DMS 273 treated with DMSO at 0.1 percent for 48 hours (cell line): ENCODE measurements at places on chromosomes 11 and 22.

DNA sequence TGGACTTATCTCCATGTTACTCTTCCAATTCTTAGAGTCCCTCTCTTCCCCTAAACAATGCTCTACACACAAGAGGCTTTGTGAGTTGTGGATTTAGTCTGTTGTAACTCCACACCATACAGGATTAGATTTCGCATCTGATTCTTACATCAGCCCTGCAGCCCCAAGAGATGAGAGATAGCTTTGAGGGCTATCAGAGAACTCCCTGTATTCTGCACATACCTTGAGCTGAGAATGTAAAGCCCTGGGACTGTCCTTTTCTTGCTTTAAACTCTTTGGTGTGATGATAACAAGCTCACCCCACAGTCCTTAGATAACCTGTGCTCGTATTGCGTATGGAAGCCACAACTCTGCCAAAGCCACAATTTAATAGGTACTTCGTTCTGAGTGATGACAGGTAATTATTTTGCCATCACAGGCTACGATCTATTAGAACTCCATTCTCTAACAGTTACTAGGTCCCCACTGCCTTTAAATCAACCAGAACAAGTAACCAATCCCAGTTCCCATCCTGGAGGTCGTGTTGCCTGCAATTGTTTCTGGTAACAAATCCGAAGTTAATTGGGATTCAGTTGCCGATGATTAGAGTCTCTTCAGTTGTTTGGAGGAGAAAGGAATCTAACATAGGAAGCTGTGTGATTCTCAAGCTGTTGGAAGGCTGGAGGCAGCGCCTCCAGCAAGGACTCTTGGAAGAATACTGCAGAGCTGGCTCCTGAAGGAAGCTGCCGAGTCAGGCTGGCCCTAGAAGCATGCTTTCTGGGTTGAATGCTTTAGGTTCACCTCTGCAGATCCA, 1.3 kb upstream of the PARVG start:
- no peak for DNase-seq

DNA sequence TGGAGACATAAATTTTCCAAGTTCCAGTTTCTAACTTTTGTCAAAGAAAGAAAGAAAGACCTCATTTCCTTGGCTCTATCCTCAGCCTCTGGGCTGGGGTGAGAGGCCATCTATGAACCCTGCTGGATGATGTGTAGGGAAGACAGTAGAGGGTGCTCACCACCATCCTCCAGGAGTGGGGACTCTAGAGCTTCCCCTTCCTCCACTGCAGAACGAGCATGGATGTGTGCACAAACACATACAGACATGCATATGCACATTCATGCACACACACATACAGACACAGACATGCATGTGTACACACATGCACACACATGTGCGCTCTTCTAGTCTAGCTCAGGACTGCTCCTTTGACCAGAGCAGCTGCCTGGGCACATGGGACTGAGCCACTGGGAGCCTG, 565.8 kb downstream of the BUD13 start:
- DNase-seq: no peak

GRCh38 chr11:85132851-85133585, 494.1 kb downstream of the DLG2 start:
- no peak for DNase-seq

GRCh38 chr11:34239465-34240149, 118.2 kb downstream of the ABTB2 start:
- no peak for DNase-seq

- no peak for DNase-seq
These were observed at the start of gene DCHS1 for GRCh38 chr11:6655790-6656583. Gene DCHS1 (minus strand): TSS chr11:6655809. CDS start chr11:6641613, 14,196 bp downstream.

DNA sequence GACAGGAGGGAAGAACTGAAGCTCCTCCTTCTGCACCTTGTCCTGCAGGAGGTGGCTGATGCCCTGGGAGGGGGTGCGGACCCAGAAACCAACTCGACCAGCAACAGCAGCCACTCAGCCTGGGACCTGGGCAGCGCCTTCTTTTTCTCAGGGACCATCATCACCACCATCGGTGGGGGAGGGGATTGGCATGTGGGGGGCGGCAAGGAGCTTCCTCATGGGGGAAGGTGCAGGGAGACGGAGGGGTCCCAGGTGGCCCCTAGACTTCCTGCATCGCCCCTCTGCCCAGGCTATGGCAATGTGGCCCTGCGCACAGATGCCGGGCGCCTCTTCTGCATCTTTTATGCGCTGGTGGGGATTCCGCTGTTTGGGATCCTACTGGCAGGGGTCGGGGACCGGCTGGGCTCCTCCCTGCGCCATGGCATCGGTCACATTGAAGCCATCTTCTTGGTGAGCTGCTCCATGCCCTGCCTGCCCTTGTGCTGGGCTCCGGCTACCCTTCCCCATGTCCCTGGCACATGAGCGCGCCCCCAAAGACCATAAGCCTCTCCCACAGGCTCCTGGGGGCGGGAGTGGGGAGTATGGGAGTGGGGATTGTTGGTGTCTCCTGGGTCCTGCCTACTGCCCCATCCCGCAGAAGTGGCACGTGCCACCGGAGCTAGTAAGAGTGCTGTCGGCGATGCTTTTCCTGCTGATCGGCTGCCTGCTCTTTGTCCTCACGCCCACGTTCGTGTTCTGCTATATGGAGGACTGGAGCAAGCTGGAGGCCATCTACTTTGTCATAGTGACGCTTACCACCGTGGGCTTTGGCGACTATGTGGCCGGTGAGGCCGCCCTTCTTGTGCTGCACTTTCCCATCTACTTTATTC, 3.1 kb upstream of the CATSPERZ start:
- DNase-seq: no peak

GRCh38 chr11:9823887-9824385, 160.1 kb downstream of the SWAP70 start:
- no peak for DNase-seq

DNA sequence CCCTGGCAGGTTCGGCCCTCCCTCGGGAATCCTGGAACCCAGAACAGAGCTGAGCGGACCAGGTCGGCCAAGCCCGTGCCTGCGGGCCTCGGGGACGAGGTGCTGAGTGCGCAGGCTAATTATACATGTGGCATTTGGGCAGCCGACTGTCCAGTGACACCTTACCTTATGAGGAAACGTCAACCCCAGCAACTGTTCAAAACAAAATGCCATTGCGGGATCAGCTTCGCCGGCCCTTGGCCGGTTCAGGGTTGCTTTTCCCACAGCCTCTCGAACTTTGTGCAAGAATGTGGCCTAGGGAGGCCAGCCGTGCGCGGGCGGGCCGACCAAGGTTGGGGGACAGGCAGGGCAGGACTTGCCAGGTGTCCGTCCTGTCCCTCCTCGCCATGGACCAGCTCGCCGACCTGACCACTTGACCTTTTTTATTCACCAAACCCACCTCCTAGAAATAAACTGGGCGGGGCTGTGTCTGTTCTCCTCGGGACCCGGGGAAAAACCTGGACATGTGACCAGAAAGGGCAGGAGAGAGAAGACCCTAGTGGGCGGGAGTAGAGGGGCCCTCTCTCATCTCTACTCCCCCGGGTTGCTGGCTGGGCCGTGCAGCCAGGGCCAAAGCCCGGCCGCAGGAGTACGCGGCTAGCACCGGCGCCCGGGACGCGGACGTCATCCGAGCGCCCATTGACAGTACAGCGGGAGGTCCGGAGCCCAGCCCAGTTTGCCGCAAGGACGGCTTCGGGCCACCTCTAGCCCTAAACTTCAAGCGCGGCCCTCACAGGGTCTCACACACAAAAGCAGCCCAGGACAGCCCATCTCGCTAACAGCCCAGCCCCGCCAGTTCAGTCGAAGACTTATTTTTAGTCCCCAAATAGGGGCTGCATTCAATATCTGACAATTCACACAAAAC, 134.3 kb upstream of the C11orf58 start:
- DNase-seq: no peak

GRCh38 chr11:112837162-112837826, 123.9 kb upstream of the NCAM1 start:
- no peak for DNase-seq

DNA sequence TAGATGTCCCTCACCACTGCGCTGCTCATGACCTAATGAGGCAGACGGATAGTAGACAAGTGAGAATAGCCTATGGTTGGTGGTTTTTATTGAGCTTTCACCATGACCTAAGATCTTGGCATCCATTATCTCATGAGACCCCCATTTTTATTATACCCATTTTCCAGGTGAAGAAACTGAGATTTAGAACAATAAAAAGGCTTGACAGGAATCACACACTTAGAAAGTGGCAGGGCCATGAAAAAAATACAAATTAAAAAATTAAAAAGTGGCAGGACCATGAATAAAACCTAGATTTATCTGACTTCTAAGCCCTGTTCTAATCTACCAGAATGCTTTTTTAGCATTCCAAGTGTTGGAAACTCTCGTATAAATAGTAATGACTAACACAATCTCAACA, 1.1 kb downstream of the LRRC55 start:
- no peak for DNase-seq

- DNase-seq: peak; percentile 60
These were observed at the start of gene BRMS1 for GRCh38 chr11:66344550-66345315. Gene BRMS1 (minus strand): TSS chr11:66345104. CDS start chr11:66342234, 2,870 bp downstream.

GRCh38 chr11:57647960-57648800, 1.5 kb downstream of the YPEL4 start:
- no peak for DNase-seq

DNA sequence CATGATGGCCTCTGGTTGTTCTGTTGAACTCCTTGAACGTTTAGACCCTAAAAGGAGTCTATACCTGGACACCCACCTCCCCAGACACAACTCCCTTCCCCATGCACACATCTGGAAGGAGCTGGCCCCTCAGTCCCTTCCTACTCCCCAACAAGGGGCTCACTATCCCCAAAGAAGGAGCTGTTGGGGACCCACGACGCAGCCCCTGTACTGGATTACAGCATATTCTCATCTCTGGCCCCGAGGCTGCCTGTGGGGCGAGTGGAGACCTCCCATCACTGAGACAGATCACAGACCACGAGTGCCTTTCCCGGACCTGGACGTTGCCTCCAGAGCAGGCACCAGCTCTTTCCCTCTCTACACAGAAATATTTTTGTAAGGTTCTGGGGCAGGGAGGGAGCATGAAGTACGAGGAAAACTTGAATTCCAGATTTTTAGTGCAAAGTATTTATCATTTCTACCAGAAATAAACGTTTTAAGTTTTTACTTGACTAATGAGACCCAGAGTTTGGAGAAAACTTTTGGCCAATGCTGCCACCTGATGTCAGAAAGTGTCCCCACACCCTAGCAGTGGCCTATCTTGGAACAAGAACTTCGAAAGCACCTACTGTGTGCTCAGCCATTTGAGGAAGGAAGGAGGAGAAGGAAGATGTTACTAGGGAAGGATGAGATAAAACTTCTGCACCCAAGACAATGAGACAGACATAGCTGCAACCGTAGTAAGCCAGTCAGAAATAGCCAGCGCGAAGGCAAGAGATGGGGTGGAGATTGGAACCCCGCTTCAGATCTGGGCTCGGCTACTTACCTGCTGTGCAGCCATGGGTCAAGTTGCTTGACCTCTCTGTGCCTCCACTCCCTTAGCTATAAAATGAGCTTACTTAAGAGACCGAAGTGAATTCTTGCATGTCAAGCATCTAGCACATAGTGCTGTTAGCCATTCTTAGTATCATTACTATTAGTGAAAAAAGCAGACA, 10.2 kb upstream of the POU2F3 start:
- no peak for DNase-seq

- no peak for DNase-seq
These were observed 346.0 kb downstream of the MN1 start for GRCh38 chr22:27455526-27455925.

GRCh38 chr22:38153821-38154562, 27.6 kb downstream of the PLA2G6 start:
- DNase-seq: peak; percentile 80
